ENCODE measurements at places on chromosomes 2 and 18.

- DNase-seq = no peak
Measured at GRCh38 chr2:128541448-128541847, 222.8 kb upstream of the HS6ST1 start.

DNA sequence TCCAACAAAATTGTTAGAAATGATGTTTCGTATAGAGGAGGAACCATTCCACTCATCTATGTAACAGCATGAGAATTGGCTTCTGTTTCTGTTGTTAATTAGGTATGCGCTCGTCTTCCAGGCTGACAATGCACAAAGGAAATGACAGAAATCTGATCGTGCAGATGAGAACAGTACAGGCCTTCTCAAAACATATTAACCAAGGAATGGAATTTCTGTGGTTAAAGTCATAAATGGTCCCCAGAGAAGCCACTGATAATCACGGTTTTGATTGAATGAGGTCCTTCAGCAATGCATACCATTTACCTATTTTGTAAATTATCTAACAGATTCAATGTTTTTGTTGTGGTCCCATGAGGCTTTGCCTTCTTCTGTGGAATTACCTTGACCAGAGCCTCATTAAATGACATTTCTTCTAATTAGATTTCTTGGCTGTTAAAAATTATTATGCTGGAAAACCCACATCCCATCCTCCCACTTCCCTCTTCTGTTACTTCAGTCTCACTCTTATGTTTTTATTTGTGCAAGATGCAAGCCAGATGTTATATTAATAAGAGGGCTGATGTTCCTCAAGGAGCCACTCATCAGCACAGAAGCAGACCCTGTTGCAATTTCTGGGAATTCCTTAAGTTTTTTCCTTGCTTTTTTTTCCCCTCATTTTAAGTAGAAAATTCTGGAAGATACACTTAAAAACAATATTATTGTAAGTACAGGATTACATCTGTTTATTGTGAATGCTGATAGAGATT lies 395.8 kb downstream of the PID1 start:
- DNase-seq = no peak

DNA sequence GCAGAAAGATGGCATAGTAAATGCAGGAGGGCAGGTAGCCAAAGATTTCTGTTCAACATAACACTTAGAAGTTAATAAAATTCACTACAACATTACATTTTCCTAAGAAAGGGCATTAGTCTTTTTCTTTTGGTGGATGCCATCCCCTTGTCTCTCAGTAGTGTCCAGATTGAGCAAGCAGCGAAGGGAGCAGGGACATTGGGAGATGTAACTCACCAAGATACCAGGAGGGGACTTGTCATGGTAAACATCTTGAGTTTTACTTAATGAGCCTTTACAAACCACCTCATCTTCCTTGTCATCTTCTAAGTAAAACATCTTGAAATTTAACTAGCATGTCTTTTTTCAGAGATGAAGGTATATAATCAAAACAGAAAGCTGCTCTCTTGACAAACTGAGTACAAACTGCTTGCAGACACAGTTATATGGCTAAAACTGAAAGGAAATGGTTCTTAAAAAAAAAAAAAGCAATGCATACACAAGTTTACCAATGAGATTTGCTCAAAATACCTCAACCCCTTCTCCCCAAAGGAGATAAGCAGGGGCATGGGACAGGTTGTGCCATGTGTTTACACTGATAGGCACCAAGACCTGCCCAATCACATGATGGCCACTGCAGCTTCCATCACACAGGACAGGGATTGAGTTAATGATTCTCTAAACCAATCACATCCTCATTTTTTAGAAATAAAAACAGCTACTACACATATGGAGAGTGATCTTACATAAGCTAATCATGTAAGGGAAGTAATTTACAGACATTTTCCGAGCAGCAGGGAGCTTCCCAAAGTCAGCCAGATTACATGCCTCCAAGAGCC lies 30.3 kb downstream of the LPIN2 start:
- DNase-seq = no peak

DNA sequence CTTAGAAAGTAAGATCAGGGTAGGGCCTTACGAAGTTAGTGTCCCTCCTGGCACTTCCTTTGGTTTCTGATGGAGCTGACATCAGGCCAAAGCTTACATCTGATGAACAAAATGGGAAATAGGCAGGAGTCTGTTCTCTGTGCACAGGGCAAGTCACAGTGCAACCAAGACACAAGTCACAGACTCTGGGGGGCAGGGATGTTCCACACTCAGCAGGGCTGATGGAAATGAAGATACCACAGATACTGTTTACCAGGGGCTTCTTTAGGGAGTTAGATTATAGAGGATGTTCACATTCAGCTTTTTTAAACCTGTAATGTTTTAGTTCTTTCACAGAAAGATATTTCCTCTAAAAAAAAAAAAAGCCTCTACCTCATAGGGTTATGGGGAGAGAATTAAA lies 106.2 kb upstream of the EPC2 start:
- DNase-seq = no peak

GRCh38 chr18:3581890-3582289 lies 131.9 kb downstream of the TGIF1 start:
- DNase-seq = no peak

- DNase-seq = no peak
Measured at GRCh38 chr2:19643117-19643518, 258.7 kb downstream of the TTC32 start.

DNA sequence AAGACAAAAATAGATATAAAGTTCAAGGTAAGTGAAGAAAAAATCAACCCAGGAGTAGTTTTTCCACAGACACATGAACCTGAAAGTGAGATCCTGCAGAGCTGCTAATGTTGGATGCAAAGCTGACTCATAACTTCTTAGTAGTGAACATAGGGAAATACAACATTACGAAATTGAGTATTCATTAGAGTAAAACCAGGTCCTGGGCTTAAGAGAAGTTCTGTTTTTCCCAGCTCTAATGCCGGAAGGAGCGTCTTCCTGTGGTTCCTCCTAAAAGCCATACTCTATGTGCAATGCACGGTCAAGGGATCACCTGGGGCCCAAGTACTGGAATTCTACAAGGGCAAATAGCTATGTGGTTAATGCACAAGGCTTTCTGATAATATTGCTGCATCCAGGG lies 141.7 kb downstream of the RBMS1 start:
- no peak for DNase-seq

All from CD4-positive, alpha-beta T cell treated with Interleukin-15 for 4 hours (primary cell).